ENCODE measurements at places on chromosomes 1 and 21.

- DNase-seq: no peak
Measured at GRCh38 chr1:14120895-14121294, 420.9 kb downstream of the PRDM2 start.

DNA sequence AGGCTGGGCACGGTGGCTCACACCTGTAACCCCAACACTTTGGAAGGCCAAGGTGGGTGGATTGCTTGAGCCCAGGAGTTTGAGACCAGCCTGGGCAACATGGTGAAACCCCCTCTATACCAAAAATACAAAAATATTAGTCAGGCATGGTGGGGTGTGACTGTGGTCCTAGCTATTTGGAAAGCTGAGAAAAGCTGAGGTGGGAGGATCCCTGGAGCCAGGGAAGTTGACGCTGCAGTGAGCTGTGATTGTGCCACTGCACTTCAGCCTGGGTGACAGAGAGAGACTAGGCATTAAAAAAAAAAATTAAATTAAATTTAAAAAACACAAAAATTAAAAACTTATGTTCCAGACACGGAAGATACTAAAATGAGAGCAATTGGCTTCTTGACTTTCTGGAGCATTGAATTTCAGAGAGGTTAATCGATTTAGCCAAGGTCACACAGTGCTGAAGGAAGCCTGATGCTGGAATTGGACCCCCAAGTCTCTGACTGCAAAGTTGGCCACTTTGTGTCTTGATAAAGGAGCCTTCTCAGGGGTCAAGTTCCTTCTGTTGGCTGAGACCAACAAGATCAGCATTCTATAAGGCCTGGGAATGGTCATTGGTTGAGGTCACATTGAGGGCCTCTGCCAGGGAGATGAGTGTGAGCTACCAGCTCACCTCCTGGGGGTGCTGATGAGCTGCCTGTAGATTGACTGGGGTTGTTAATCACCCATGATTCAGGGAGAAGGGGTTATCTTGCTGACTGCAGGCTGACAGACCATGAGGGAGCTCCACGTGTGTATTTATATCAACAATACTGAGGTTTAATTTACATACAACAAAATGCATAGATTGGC is 54.3 kb downstream of the RPS6KA1 start:
- DNase-seq: no peak

DNA sequence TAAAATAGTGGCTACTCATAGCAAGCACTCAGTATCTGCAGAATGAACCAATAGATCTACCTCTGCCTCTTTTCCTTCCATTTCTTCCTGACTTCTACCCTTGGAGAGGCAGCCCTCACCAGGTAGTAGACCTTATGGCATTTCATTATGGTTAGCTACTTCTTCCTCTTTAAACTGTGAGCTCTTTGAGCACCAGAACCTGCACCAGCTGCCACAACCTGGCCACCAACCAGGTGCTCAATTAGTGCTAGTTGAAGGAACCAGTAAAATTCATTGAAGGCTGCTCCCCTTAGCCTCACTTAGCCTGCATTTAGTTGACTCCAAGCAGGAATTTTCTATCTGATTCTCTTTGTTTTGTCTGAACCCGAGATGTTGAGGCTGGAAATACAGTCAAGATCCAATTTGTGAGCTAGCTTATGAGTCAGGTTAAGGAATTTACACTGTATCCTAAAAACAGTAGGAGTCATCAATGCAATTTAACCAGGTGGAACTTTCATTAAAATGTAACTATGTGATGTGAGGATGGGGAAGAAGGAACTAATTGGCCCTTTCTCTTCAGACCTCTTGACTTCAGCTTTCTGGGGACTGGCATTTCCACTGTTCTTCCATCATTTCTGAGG is 81.5 kb upstream of the UBE2U start:
- no peak for DNase-seq

DNA sequence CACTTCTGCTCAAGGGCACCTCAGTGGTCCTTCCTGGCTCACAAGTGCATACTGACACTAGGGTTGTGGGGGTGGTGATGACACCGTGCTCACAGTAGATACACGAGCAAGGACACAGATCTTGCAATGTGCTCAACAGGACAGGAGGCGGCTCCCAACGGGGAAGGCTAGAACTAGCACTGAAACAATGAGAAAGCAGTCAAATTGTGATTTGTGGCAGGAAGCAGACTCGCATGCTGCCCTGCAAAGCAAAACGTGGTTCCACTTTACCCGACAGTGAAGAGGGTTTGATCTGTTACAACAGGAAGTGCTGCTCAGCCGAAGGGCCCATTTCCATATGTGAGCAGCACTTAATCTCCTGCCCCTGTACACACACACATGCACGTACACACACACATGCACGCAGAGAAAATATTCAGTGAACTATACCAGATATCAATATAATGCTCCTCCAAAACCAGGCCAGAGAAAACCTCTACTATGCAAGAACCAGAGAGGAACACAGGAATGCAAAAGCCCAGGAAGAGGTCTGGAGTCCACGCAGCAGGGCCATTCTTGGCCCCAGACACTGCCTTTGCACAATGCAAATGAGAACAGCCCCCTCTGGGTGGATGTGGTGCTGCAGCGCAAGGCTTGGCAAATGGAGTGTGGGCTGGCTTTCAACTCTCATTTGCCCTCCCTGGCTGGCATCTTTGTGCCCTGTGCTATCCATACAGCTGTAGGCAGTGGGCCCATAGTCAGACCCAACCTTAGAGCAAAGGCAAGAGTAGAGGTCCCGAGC is 47.1 kb downstream of the KANK4 start:
- no peak for DNase-seq

GRCh38 chr1:45542591-45542990 is 8.0 kb upstream of the AKR1A1 start:
- no peak for DNase-seq

GRCh38 chr1:37724575-37724974 is 32.3 kb downstream of the CDCA8 start:
- no peak for DNase-seq

DNA sequence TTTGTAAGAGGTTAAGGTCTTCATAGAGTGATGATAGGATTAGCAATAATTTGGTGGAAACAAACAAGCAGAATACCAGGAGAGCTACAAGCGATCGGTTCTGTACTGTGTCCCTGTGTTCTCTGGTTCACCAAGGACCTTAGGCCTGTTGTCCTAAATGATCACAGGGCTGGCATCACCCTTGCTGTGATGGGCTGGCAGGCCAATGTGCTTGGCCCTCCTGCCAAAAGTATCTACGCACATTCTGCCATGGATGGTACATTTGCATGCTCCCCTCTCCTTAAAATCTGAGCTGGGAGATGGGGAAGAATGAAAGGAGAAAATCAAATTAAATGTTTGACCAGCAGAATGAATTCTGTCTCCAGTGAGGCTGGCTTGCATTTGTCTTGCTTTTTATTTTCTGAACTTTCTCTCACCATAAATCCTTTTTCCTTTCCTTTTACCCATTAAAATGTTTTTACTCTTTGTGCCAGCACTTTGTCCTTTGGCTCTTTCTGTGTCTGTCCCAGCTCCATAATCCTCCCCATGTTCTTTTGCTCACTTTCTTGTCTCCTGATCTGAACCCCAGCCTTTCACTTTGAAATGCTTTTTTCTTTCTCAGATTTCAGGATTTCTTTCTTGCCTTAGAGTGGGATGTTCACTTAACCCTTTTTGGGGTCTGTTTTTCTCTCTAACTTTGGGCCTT is 51.7 kb downstream of the PBX1 start:
- no peak for DNase-seq

DNA sequence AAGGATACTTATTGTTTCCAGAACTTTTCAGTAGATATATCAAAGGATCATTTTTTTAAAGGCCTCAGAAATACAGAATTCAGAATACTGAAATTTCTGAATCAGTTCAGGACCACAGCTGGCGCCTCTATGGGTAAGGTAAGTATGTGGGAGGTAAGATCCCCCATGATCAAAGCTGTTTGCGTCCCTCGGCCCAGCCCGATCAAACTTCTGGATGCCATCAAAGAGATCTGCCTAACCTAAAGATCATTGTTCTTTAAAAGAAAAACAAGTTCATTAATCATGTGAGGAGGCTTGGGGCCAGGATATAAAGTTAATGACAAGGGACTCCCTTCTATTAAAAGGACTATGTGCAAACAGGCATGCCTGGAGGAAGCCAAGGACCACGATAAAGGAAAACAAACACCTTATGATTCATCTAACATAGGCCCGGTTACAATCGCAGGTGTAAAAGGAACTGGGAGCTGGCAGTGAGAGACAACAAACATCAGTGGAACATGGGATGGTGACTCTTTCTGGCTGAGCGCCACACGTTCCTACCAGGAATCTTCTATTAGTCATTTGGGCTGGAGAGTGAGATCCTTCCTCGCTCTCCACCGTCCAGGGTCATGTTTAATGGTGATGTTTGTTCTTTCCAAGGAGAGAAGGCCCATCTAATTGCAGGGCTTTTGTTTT is 2.8 kb upstream of the BACE2 start:
- no peak for DNase-seq

GRCh38 chr1:214404154-214404553 is 123.2 kb downstream of the SMYD2 start:
- DNase-seq: peak; percentile 53

DNA sequence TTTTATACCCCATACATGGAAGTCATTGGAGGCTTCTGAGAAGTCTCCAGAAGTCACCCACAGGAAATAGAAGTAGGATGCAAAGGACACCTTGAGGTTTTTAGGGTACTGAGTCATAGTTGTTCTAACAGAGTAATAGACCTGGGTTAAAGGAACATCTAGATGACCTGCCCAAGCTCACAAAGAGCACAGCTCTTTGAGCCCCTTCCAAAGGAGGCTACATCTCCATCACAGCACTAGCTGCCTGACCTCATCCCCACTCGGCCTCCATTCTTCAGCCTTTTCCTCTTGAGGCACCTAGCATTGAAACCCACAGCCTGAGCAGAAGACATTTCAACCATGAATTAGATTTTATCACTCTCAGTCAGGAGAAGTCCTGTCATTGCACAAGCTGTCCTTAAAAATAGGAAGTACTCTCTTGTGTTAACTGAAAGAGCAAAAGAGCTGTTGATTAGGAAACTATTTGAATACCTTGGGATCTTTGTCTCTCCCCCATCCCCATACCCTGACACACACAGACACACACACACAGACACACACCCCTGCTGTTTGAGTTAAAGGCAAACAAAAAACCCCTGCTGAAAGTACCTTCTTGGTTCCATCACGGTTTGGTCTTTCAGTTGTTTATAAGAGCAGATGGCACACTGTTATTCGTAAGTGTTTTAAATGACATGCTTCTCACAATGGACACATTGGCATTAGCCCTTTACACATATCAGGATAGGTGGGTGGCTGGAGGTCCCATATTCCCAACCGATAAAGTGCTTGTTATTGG is 22.2 kb downstream of the MKNK1 start:
- no peak for DNase-seq

DNA sequence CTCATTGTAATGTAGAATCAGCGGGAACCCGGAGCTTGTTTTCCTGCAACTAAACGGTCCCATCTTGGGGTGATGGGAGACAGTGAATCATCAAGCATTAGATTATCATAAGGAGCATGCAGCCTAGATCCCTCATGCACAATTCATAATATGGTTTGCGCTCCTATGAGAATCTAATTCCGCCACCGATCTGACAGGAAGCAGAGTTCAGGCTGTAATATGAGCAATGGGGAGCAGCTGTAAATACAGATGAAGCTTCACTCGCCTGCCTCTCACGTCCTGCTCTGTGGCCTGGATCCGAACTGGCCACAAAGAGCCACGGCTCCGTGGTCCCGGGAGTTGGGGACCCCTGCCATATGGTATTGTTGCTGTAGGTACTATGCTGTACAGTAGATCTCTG is 1.6 kb downstream of the IFI44 start:
- DNase-seq: no peak

DNA sequence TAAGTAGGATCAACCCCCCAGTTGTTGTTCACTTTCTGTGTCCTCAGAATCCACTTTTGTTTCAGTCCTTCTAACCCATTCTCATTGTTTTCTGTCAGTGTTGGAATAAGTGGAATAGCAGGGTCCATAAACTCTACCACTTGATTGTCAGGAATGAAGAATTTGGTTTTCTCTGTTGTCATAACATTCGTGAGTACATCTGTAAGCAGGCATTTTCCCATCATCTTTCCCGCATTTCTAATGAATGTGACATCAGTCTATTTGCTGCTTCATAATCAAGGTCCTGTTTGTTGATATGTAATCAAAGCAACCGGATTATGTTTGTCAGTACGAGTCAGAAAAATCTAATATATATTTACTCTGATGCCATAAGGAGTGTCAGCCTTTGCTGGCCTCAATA is 147.1 kb downstream of the KIF26B start:
- DNase-seq: no peak

DNA sequence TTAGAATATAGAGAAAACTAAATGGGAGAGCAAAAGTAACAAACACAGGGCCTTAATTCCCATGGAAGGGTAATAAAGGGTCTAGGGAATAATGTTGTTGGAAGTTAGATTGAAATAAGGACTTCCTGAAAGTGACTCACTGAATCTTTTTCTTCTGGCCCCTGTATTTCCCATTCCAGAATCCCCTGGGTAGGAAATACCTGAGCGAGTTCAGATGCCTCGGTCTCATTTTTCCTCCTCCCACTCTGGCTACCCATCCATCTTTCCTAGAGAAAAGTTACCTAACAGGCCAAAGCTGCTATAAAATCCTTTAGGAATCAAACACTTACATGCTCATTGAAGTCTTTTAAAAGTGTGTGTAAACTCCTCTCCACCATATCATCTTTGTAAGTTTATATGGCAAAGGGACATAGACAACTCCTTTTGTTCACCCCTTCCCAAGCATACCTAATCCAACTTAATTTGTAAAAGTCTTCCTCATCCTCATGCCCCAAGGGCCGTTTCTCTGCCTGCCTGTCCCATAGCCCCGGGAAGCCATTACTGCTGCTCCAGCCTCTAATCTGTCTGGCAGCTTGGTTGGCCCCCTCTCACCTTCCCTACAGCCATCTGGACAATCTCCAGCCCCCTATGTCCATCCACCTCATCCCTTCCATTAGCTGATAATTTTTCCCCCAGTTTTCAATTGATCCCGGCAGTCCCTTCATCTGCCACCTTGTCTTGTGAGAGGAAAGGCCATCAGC is 3.3 kb upstream of the MEF2D start:
- DNase-seq: no peak

DNA sequence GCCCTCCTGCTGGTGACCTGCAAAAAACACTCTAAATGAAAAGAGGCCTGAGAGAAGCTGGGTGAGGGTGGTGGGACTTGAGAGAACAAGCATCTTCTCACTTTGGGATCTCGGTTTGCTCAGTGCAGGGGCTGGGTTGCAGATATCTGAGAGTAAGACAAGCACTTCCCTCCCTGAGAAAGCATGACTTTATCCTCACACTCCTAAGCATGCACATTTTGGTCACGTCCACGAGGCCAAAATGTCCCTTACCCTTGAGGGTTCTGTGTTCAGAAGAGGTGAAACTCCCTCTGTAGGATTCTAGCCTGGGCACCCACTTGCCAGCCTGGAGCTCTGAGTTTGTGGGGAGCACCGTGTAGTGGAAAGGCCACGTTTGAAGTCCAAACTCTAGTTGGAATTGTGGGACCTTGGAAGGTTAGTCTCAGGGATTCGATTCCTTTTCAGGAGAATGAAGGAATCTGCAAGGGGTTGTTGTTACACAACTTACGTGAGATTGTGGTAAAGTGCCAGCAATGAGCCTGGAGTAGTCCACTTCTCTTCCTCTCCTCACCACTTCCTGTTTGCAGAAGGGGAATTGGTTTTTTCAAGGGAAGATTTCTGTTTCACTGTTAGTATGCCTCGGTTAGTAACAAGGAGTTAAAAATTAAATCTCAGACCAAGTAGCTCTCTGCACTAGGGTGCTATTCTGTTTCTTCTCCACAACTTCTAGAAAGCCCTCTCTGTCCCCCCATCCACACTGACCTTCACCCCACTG is 3.0 kb downstream of the FCAMR start:
- DNase-seq: no peak

GRCh38 chr1:117001254-117001927 is at the start of gene CD101:
TSS of gene CD101 (plus strand) at chr1:117001760. CDS start at chr1:117001818, 58 bp downstream.
- DNase-seq: no peak

GRCh38 chr1:2112280-2112701 is 62.1 kb downstream of the PRKCZ start:
- no peak for DNase-seq
